ENCODE measurements at places on chromosomes 2 and 18.

DNA sequence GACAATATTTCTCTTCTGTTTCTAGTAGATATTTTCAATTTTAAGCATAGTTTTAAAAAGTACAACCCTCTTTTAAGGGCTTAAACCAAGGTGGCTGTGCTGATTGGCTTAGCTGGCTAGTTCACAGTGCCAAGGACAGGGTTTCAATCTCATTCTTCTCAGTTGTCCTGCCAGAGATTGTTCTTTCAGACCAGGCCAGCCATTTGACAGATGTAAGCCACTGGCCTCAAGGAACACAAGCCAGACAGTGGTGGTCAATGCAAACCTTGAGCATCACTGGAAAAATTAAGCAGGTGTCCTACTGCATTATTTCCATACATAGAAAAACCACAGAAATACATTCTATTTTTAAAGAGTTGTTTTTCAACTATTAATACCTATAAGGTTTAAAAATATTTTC is 5.9 kb downstream of the RNF103 start:
- DNase-seq = no peak

GRCh38 chr2:36545871-36546416 is 52.0 kb downstream of the FEZ2 start:
- DNase-seq = no peak

DNA sequence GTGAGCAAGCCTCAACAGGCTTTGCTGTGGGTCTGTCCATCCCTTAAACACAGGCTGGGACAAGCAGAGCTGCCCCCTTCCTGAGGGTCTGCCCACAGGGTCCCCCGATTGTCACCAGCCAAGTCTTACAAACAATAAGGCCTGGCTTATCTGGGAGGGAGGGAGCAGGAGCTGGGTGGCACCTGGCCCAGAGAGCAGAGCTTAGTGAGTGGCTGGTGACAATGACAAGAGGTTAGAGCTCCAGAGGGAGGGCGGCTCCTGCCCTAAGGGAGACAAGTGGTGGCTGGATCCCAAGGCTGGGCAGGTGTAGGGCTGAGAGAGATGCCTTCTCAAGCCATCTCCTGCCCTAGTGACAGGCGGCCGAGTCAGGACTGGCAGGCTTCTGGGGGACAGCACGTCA is 125.5 kb downstream of the KLHL29 start:
- no peak for DNase-seq

DNA sequence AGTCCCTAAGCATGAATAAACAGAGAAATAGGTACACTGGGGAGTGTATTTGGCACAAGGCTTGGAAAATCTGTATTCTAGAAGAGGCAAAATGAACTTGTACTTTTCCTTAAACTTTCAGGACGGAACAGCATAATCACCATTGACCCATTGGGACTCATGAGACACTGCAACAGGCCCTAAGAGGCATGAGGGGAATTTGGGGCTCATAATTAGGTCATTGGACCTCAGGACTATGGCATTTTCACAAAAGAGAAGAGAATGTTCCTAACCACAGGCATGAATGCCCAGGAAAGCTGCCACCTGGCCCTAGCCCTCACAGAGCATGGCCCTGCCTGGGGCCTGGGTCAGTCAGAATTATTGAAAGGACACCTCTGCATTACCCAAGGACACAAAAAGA is 67.9 kb upstream of the PIK3C3 start:
- no peak for DNase-seq

GRCh38 chr2:119873350-119874315 is 113.9 kb downstream of the PTPN4 start:
- DNase-seq = no peak

- no peak for DNase-seq
Measured at GRCh38 chr2:218513676-218514075, 54.5 kb downstream of the USP37 start.

DNA sequence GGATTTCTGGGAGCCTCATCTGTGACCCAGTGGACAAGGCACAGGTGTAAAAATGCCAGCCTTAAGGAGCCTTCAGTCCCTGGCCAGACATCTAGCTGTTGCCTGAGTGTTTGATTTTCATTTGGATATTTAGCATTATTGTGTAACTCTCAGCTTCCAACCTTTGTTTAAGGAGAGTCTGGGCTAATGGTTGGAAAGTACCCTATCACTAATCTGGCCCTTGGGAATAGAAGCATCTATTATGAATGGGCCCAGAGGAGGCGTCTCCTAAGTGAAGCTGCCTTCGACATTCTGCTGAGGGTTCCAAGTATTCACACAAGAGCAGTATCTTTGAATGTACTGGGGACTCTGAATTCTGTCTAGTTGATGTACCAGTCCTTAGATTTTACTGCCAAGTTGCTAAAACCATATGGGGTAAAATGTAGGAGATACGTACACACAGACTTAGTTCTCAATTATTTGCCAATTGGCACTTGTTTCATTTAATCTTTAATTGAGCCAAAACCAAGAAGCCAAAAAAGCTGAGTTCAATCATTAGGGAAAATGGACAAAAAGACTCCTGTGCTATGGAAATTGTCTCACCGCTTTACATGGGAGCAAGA is 7.2 kb upstream of the ANKRD29 start:
- no peak for DNase-seq

- DNase-seq = no peak
Measured at GRCh38 chr2:84940088-84940470, 30.9 kb upstream of the KCMF1 start.

DNA sequence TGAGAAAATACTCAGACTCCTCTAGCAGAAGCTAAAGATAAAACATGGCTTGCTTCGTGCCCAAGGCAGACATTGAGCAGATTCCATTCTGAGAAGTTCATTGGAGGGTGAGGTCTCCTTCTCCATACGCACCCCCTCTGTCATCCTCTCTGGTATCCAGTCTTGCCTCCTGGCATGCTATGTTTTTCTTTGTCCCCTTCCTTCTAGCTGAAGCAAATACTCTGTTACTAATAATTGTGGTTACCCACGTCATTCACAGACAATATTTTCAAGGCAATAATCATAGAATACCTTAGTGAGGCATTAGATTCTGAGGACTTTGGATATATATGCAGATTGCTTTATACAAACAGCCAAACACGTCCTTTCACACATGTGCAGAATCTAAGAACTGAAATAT is 66.2 kb upstream of the KLF7 start:
- DNase-seq = no peak

DNA sequence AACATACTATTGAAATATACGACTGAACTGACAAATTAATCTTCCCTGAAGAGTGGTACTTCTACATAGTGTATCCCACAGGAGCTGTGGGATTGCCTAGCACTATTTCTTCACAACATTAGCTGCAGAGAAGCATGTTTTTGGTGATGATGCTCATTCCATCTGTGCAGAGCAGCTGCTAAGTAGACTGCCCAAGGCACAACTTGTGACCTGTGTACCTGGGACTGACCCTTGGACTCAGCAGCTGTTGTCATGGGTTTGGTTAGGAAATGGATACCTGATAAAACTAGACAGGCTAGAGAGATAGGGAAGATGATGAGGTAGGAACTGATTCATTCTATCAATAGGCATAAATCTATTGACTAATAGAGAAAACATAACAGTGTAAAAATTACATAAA is 1204.0 kb downstream of the DSC3 start:
- DNase-seq = no peak

DNA sequence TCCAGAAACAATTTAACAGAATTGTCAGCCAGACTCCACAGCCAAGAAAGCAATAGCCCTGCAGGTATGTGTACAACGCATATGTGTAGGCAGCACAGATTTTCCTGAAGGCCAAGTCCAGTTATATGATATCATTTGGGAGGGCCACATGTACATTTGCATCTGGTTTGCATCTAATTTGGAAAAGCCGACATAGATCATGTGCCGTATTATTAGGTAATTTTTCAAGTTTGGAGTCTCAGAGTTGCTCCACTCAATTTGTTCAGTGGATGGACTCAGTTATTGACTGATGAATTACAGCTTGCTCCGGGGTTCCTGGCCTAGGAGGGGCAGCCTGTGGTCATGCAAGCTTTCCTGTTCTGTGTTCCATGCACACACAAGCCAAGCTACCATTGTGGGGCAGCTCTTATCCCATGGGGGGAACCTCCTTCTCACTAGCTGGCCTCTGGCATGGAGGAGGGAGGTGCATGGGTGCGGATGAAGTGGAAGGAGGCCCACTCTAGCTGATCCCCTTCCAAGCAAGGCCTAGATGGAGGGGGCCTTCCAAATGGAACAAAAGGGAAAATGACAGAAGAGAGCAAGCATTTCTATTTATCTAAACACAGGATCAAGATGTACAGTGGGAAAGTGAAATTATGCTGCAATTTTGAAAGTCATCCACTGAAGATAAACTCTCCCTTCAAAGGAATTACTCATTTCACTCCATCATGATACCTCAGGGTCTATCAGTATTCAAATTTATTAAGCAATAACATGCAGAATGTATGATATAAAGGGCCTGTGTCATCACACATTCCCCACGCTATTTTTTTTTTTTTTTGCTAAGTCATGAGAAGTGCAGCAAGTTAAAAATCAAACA is 202.6 kb upstream of the SMAD2 start:
- DNase-seq = no peak

DNA sequence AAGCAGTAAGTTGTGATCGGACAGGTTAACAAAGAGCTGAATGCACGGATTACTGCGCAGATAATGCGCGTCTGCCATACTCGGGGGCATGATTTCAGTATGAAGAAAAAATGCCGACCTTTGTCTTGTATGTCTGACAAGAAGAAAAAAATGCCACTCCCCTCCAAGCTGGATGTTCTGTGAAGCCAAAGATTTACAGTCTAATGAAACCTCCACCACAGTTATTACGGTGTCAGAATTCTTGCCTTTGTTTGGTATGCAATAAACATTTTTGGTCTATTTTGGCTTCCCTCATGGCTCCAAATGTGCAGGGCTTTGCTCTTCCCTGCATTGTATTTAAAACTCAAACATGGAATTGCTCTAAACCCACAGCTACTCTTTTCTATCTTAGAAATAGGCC is 72.2 kb upstream of the THUMPD2 start:
- no peak for DNase-seq

DNA sequence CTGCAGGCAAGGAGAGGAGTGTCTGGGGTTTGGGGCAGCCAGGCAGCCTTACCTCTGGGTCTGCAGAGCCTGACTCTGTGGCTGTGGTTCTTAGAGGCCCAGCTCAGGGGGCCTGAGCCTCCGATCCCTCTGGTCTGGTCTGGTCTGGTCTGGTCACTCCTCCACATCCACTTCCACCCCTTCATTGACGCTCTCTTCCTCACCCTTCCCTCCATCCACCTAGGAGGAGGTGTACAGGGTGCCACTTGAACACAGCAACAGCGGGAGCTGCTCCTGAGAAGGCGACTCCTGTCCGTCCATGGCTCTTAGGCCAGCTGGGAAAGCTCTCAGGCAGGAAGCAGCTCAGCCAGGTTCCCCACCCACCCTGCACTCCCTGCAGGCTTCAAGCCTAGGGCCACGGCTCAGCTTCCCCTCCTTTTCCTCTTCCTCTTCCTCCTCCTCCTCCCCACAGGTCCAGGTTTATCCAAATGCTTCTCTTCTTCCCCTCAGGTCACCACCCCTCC is 16.9 kb downstream of the GPR55 start:
- no peak for DNase-seq

DNA sequence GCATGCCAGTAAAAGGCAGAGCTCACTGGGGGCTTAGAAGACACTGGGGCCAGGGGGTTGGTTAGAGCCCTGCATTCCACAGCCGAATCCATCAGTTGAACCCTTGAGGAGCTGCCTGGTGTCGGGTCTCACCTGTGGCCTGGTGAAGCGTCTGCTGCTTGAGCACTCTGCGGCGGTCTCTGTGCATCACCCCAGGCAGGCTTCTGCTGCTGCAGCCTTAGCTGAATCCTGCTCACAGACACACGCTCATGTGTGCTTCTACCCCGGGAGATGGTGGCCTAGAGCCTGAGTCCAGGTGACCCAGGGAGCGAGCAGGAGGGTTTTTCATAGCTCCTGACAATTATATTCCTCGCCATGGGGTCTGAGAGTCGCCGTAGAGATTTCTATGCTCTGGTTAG is 192.1 kb downstream of the MGAT5 start:
- no peak for DNase-seq

All from NCI-H446 (cell line).